Stimulated activated CD4-positive, alpha-beta T cell treated with anti-CD3 and anti-CD28 coated beads, Interleukin-4, amount 100 ng/mL, for 1 hour (primary cell): ENCODE measurements at places on chromosomes 6 and 20.

GRCh38 chr6:111162504-111162903 is 75.2 kb downstream of the SLC16A10 start:
- DNase-seq, result no peak

DNA sequence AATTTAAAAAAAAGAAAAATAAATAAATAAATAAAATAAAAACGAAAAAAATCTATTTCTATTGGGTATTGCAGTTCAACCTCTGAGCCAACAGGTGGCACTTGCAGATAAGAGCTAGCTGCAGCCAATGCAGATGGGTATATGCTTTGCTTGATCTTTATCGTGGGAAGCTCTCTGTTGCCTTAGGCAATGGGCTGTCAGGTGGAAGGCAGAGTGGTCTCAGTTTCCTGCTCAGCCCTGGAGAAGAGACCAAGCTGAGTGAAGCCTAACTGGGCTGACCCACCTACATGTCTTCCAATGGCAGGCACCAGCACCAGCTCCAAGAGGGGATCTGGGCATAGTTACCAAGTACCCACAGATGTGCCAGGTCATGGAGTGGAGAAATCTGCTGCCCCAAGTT is 95.0 kb downstream of the AK9 start:
- DNase-seq, result peak; percentile 4

DNA sequence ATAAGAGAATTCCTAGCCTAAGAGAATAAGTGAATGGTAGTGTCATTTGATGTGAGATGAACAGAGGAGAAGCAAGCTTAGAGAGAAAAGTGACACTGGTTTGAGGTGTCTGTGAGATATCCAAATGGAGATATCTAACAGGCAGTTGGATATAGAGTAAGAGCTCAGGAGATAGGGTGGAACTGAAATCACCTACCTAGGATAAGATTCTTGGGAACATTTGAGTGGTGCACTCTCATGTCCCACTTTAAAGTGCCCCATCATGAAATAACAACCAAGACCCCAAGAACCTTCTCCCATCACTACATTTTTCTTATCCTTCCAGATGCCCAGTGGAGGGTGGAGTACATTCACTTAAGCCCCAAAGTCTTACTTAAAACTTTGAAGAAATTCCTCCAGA is 109.0 kb upstream of the MAFB start:
- DNase-seq, result no peak

DNA sequence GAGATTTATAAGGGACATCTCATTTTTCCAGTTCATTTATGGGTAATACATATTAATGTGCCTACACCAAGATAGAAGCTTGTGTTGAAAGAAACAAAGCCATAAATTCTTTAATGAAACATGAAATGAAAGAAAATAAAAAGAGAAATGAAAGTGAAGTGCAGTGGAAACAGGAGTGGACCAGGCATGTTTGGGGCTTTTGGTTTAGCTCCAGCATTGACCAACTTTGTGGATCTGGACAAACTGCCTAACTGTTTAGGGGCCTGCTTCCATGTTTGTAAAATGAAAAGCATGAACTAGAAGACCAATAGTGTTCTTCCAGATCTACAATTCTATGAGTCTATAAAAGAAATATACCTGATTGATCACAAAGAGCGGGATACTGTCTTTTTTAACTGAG is 124.9 kb downstream of the GJA10 start:
- DNase-seq, result no peak

DNA sequence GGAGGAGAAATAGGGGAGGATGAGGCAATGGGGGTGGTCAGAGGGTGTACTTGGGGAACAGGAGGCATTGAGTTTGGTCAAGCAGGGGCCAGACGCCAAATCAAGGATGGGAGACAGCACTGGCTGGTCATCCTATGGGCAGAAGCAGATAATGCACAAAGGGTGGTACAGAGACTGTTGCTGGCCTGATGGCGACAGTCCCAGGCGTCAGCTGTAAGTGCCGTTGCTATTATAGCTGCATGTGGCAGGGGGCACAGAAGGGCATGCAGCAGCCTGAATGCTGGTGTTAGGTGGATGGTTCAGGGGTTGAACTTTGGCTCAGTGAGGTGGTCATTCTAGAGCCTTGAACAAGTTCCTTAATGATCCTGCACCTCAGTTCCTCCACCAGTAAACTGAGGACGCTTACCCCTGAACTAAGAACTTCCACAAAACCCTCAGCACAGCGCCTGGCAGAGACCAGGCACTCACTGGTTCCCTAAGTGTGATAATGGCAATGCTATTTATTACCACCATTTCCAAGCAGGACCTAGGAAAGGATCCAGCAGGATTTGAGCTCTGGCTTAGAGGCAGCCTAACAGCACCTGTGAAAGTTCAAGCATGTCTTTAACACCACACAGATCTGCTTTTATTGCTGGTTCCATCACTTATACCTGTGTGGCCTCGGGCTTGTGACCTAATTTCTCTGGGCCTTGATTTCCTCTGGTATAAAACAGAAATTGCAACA is 162.7 kb downstream of the INSM1 start:
- DNase-seq, result no peak

GRCh38 chr6:96610019-96610418 is 47.1 kb downstream of the FHL5 start:
- no peak for DNase-seq
